T-cell (primary cell): ENCODE measurements at places on chromosomes 1 and 21. TPM values are rescaled to one million over a fixed set of nuclear protein-coding genes. Genes with fewer than 3 reads are reported as not detected.

DNA sequence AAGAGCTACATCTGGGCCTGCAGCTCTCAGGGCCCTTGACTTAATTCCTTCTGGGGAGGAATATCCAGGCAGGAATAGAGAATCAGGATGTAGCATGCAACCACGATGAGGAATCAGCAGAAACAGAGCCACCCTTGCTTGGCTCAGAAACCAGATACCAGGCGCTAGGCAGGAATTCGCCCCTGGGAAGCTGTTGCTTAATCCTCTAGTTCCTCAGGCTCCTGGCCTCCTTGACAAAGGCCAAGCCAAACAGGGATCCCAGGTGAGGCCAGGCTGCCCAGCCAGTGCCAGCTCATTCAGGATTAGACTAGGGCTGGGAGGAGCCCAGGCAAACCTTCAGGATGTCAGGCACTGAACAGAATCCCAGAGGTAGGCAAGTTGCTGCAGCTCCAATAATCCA, 48.2 kb upstream of the IRF2BP2 start:
- no peak for DNase-seq

- DNase-seq, result no peak
Measured at GRCh38 chr1:224266915-224267856, 62.8 kb downstream of the NVL start.

The HCN3 gene
- total RNA-seq, result 4.0 TPM

The CASZ1 gene
- total RNA-seq, result 14.9 TPM

DNA sequence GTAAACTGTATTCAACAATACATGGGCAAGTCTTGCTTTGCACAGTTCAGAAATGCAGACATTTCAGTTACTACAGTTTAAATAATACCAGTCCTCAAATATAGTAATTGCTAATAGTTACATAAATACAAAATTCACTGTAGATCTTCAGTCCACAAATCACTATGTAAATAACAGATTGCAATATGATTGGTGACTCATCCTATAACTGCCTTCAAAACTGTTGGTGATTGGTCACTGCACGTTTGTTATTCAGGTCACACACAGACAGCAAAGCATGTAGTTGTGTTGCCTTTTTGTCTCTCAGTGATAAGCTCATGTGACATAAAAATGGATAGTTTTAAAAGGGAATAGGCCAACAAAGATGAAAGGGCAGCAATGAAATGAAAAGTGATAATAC, 186.5 kb upstream of the CTTNBP2NL start:
- DNase-seq, result no peak

The AGMAT gene
- total RNA-seq, result 8.4 TPM

The SLC37A1 gene
- total RNA-seq, result 19.2 TPM

DNA sequence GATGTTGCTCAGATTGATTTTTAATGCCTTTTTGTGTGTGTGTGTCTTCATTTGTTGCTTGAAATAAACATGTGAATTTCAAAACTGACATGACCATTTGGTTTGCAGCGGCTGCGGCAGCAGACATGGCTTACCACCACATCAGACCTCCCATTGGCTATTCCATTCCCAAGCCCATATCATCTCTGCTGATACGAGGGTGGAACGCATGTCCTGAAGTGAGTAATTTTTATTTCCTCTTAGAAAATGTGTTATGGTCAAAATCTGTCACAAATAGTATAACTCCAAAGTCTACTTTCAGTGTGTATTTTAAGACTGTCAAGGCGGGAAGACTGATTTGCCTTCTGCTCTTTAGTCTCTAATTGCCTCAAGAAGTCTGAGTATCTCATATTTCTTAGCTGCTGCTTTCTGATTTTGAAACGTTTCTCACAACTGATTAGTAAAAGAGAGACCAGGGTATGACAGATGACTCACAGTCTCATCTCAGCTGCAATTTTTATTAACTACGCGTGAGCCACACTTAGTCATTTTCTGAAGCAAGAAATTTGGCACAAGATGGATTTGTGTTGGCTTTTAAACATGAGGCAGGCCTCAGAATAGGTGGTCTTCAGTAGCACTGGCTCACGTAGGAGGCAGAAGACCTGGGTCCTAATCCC, 49.0 kb downstream of the LRRC53 start:
- DNase-seq, result no peak

DNA sequence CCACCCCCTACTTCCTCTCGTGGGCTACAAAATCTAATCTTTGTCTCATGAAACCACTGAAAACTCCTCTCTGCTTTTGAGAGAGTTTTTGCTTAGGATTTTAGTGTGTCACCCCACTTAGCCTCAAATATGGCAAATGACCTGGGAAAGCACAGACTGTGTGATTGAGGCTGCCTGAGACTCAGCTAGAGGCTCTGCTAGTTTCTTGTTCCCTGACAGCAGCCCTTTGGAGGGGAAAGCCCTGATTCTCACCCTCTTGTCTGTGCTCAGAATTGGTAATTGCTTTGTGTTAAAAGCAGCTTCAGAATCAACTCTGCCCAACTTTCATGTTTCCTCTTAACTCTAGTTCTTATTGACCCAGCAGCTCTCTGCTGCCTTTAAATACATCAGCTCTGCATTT, 85.6 kb upstream of the ZP4 start:
- no peak for DNase-seq

- DNase-seq, result no peak
Measured at GRCh38 chr1:220224033-220224432, 48.2 kb downstream of the RAB3GAP2 start.

The LAMC1 gene
- total RNA-seq, result 0.43 TPM

GRCh38 chr1:184190616-184191015, 139.1 kb downstream of the TSEN15 start:
- DNase-seq, result no peak

The ARHGEF19 gene
- 7.7 TPM for total RNA-seq

The TNNI3K gene
- 1.2 TPM for total RNA-seq

- no peak for DNase-seq
Measured at GRCh38 chr1:210978974-210979354, 155.0 kb downstream of the KCNH1 start.

The HIVEP3 gene
- total RNA-seq, result 9.0 TPM

The CD101 gene
- 5.3 TPM for total RNA-seq

The ADGRL4 gene
- total RNA-seq, result not detected

GRCh38 chr1:83511146-83511726, 487.7 kb downstream of the TTLL7 start:
- no peak for DNase-seq

The TNN gene
- total RNA-seq, result not detected

The RNF223 gene
- not detected for total RNA-seq

- DNase-seq, result no peak
Measured at GRCh38 chr1:36966242-36966641, 68.1 kb downstream of the GRIK3 start.

GRCh38 chr1:245583081-245583480, 428.3 kb downstream of the KIF26B start:
- DNase-seq, result no peak

The HCRTR1 gene
- not detected for total RNA-seq

GRCh38 chr1:51620470-51620869, 3.6 kb downstream of the OSBPL9 start:
- no peak for DNase-seq

DNA sequence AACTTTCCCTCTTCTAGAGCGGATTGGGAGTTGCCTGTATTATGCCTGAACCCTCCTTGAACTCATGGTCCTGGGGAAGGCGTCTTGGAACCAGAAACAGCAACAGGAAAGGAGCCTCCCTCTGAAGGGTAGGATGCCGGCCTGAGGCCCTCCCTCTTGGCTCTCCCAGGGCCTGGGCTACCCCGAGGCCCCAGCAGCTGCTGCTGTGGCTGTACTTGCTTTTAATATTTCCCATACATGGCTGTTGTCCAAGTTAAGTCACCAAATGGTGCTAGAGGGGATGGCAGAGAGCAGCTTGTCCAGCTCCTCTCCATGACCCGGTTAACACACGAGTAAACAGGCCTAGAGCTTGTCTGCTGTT, 10.5 kb downstream of the CHRNB2 start:
- no peak for DNase-seq

- DNase-seq, result no peak
Measured at GRCh38 chr1:41780322-41780721, 138.4 kb downstream of the HIVEP3 start.

The GBP4 gene
- total RNA-seq, result 36.5 TPM

DNA sequence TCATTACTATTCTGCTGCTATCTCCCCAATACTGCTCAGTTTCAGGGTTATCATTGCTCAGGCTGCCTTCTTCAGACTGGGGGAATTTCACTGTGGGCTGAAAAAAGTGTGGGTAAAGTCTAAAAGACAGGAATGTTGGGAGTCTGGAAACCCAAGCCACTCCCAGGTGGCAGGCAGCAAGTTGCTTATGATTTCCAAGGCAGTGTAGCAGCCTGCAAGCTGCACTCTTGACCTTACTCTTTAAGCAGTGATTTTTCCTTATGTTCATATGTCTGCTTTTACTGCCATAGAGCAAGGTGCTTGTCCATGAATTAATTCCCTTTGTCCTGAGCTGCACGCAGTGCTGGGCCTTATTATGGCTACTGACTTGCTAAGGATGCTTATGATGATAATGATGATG, 53.1 kb downstream of the PHC2 start:
- no peak for DNase-seq

DNA sequence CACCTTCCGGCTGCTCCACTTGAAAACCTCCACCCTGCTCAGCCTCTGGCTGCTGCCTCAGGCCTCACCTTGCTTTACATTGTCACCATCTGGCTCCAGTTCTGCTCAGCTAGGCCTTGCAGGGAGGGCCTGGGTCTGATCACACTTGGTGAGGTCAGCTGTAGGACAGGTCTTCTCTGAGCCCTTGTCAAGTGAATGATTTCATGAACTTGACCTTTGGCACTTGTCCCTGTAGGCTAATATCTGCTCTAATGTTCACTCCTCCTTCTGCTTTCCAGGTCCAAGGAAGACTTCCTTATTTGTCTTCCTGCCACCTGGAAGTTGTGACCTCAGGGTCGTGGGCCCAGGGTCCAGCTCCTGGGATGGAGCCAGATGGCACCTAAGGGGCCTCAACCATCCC, 41.4 kb downstream of the PTPRF start:
- DNase-seq, result no peak

DNA sequence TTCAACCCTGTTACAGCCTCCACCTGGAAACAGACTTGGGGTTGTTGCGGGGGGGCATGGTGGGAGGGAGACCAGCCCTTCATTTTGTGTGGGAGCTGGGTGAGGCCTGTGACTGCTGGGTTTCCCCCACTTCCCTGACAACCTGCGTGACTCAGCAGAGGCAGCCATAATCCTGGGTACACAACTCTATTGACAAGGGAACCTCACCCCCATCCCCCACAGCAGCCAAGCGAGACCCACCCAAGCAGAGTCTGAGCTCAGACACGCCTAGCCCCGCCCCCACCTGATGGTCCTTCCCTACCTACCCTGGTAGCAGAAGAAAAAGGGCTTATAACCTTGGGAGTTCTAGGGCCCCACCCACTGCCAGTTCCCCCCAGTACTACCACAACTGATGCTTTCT, 8.0 kb upstream of the CCDC190 start:
- DNase-seq, result no peak

The AIRE gene
- 0.47 TPM for total RNA-seq

DNA sequence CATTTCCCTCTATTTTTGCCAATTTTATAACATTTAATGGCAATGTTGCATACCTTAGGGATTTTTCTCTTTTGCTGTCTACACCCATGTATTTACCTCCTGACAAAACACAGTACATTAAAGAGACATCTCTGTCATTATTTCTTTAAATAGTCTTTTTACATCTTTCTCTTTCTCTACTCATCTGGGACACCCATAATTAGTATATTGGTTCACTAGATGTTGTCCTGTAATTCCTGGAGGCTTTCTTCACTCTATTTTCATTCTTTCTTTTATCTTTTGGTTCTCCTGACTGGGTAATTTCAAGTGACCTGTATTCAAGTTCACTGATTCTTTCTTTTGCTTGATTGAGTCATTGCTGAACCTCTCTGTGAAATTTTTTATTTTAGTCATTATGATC, 74.3 kb downstream of the FCRL5 start:
- no peak for DNase-seq

GRCh38 chr1:230069796-230070195, 2.8 kb downstream of the GALNT2 start:
- DNase-seq, result no peak

DNA sequence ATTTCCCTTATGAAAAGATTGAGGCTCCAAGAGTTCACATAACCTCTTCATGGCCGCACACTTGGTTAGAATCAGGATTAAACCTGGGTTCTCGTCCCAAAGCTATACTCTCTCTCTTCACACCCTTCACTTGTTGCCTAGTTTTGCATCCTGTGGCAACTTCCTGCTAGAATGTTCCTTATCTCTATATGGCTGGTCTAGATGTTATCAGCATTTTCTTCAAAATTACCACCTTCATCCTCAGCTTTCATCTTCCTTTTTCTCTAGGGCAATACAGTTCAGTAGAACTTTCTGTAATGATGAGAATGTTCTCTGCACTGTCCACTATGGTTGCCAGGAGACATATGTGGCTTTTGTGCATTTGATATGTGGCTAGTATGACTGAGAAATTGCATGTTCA, 31.1 kb upstream of the BCAR3 start:
- no peak for DNase-seq
